ENCODE measurements at places on chromosomes 13 and 19. TPM values are rescaled to one million over a fixed set of nuclear protein-coding genes. Genes with fewer than 3 reads are reported as not detected.

SMIM44 gene
- total RNA-seq: not detected

NPAS1 gene
- total RNA-seq: not detected

SRRM5 gene
- 0.30 TPM for total RNA-seq

LILRA1 gene
- total RNA-seq: 0.22 TPM

TMEM86B gene
- 2.1 TPM for total RNA-seq

SLC6A16 gene
- 1.1 TPM for total RNA-seq

MUC16 gene
- total RNA-seq: not detected

KCNRG gene
- not detected for total RNA-seq

THSD1 gene
- total RNA-seq: 4.2 TPM

SIGLEC14 gene
- 0.33 TPM for total RNA-seq

MIR17HG gene
- total RNA-seq: 1.3 TPM

SLC15A1 gene
- not detected for total RNA-seq

KLHL1 gene
- total RNA-seq: not detected

CEACAM4 gene
- total RNA-seq: 0.25 TPM

ADPRHL1 gene
- 484 TPM for total RNA-seq

LRP3 gene
- total RNA-seq: 20.8 TPM

CNN1 gene
- 133 TPM for total RNA-seq

RPS15 gene
- total RNA-seq: 588 TPM

CBLC gene
- total RNA-seq: not detected

OR7A10 gene
- total RNA-seq: not detected

ZNF433 gene
- 3.4 TPM for total RNA-seq

SLC10A2 gene
- not detected for total RNA-seq

LINGO3 gene
- not detected for total RNA-seq
